ENCODE measurements at places on chromosomes 7 and 10. TPM values are rescaled to one million over a fixed set of nuclear protein-coding genes. Genes with fewer than 3 reads are reported as not detected.
A peak's percentile ranks its signal among the peaks of the same experiment; 100 is the strongest.

DNA sequence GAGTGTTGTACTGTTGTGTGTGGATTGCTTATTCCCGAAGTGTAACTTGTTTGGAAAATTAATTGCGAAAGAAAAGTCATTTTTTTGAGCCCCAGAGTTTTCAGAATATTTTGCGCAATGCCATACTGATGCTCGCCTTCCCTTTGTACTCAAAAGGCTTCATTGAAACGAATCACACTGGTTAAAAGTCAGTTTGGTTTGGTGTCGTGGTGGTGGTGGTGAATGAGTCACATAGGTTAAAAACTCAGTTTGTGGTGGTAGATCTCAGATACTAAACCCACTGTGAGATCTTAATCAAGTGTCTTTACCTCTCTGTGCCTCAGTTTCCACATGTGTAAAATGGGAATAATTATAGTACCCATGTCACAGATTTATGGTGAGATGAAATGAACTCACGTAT, 61.1 kb upstream of the IL6 start:
- DNase-seq = peak; percentile 44

PNLIPRP1 gene
- not detected for polyA plus RNA-seq

DNA sequence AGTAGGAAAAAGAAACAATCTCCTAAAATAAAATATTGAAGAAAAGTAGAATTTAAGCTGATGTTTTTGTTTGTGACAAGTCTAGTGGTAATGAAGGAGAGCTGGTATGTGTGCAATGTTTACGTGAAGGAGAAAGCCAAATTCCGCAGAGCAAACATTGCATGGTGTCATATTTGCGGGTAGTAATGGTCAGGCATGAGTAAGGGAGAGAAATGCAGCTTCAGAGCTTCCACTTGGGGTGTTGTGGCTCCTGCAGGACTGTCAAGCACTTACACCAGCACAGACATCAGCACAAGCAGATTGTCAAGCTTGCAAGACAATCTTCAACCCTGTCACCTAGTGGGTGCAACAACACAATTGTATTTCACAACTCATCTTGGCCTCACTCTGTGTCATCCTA, 136.5 kb upstream of the ETV1 start:
- DNase-seq = no peak

DNA sequence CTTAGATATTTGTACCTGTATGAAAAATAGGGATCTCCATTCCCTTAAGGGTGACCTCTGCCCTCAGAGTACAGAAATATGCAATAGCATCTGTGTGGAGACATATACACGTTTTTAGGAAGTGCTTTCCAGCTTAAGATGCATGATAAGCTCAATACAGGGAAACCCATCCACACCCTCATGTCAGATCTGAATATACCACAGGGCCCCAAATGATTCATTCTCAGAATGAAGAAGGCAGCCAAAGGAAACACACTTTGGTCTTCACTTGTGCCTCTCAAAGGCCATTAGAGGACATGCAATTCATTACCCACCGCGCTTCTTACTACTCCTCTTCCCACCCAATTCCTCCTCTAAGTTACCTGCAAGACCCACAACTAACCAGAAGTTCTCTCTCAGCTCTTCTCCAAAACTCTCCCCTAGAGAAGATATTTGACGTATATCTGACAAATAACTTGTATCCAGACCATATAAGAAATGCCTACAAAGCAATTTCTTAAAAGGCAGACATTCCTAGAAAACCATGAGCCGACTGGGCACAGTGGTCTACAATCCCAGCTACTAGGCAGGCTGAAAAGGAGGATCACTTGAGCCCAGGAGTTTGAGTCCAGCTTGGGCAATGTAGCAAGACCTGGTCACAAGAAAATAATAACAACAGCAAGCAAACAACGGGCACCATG, 103.0 kb downstream of the OAT start:
- no peak for DNase-seq

DNA sequence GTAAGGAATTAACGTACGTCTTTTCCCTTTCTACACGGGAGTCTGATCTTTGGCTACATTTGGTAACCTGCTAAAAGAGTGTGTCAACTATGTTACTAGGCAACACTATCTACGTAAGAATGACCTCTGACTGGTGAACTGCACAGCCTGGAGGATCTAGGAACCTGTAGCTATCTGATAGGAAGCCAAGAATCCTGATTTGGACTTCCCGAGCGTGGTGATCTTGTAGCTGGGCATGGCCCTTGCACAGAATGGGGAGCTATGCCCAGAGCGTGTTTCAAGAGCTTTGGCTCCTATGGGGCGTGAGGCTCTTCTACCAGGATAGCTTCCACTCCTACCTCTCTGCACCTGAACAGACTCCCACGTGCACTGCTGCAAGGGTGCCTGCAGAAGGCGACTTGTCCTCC, 157.5 kb downstream of the TAX1BP1 start:
- no peak for DNase-seq

DNA sequence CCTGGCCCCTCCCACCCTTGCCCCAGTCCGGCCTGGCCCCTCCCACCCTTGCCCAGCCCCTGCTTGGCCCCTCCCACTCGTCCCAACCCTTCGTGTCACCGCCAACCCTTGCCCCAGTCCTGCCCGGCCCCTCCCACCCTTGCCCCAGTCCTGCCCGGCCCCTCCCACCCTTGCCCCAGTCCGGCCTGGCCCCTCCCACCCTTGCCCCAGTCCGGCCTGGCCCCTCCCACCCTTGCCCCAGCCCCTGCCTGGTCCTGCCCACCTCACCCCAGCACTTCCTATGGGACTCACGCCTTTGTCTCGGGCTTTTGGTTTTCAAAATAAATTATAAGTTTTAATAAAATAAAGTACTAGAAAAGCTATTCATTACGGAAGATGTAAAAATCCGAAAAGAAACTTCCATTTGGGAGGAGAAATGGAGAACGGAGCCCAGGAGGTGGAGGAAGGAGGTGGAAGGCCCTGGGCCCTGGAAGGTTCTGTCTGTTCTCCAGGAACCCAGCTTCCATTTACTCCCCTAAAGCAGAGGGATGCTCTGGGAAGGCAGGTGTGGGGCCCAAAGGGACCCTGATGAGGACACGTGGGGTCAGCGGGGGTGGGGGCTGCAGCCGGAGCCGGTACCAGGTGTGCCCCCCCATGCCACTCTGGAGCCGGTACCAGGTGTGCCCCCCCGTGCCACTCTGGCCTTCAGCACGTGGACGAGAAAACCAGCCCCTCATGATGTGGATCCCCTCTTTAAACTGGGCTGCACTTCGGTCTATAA, 52.2 kb downstream of the PWWP2B start:
- DNase-seq = no peak

CHST15 gene
- 24.5 TPM for polyA plus RNA-seq

DNA sequence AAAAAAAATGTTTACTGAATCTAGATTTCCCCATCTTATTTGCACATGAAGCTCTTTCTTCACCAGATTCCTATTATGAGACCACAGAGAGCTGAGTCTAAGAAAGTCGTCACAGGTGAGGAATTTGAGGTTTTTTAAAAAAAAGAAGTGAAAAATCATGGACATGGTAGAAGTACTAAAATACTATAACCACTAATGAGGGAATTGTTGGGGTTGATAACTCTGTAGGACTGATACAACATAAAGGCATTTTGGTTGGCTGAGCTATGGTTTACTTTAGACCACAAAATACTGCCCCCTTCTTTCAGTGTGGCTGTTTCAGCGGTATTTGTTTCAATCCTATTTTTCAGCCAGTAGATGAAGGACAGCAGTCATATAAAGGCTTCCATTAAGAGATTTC, 1111.3 kb downstream of the TYW1 start:
- DNase-seq = no peak

GRCh38 chr10:74011017-74011416, 13.1 kb downstream of the VCL start:
- DNase-seq = no peak

GRCh38 chr10:75430000-75430763, 1.2 kb upstream of the LRMDA start:
- peak; percentile 77 for DNase-seq

GRCh38 chr7:41033500-41033899, 669.4 kb downstream of the INHBA start:
- DNase-seq = peak; percentile 80

GRCh38 chr7:33053721-33054120, 8.9 kb downstream of the NT5C3A start:
- DNase-seq = no peak

LRRC4 gene
- 0.16 TPM for polyA plus RNA-seq

DNA sequence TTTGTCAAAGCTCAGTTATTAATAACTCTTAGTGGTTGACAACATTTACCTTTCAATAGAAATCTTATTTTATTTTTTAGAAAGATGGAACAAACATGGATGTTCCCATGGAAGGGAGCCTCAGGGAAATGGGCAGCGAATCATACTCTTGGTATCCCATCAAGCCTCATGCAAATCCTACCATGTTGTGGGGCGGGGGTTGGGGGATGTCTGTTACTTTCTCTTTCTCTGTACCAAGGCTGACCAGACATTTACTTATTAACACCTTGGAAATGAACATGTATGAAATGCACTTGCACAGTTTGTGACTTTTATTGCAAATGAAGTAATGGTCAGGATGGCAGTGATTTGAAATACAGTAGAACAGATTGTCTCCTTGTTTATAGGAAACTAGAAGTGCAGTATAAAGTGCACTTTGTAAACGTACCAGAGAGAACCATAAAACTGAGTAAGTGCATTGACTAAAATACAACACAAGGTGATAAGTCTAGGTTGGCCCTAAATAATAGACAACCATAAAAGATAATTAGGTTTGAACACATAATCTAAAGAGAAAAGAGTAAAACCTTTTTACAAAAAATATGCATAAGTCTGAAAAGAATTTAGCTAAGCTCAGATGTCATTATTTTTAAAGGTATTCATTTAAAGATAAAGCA, 32.4 kb downstream of the SEMA3D start:
- DNase-seq = no peak

- DNase-seq = no peak
Observed at GRCh38 chr10:108629834-108630233, 1293.5 kb downstream of the XPNPEP1 start.

LRRD1 gene
- polyA plus RNA-seq = not detected

CDC14C gene
- polyA plus RNA-seq = not detected
